ENCODE measurements at places on chromosomes 1 and 21.

DNA sequence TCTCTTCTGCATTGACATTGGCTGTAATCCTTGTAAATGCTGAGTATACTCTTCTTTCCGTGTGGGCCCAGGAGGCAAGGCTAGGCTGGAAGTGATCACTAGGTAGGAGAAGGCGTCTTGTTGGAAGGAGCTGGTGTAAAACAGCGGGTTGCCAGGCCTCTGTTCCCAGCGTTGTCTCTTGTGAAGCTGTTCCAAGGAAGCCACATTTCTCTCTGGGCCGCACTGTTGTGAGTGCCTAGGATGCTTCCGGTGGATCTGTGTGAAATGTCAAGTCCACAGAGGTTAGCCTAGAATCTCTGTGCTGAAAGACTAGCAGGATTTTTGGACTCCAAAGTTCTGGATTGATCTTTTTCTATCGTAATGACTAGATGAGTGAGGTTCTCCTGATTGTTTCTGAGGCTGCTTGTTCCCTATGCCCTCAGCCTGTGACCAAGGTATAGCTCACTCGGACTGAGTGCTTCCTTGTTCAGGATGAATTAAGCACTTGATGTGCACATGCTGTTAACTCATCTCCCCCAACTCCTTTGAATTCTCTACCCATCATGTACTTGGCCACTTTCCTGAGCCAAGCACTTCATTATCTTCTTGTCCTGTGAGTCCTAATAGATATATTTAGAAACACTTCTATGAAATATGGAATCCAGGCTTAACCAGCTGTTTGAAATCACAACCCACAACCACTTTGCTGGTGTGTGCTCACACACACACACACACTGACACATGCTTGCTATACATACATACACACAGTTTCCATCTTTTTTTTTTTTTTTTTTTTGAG lies 63.3 kb downstream of the PBX1 start:
- DNase-seq, result no peak
- peaks cover 6% of the 10 kb centered on the region for H3K4me1 ChIP-seq
- no peak overlapping the region for H3K27ac ChIP-seq
- no peak overlapping the region for H3K4me3 ChIP-seq
- H3K36me3 ChIP-seq, result no peaks in the 10 kb centered on the region

- no peaks in the 10 kb centered on the region for H3K36me3 ChIP-seq
- no peak overlapping the region for H3K4me3 ChIP-seq
- no peak overlapping the region for H3K27ac ChIP-seq
- no peak for DNase-seq
- H3K27me3 ChIP-seq, result no peaks in the 10 kb centered on the region
Measured at GRCh38 chr1:100624886-100625610, 87.1 kb downstream of the GPR88 start.

GRCh38 chr1:181541947-181542346 lies 58.6 kb downstream of the CACNA1E start:
- H3K36me3 ChIP-seq, result no peaks in the 10 kb centered on the region
- H3K27ac ChIP-seq, result no peak overlapping the region
- H3K4me1 ChIP-seq, result no peaks in the 10 kb centered on the region
- no peak for DNase-seq

DNA sequence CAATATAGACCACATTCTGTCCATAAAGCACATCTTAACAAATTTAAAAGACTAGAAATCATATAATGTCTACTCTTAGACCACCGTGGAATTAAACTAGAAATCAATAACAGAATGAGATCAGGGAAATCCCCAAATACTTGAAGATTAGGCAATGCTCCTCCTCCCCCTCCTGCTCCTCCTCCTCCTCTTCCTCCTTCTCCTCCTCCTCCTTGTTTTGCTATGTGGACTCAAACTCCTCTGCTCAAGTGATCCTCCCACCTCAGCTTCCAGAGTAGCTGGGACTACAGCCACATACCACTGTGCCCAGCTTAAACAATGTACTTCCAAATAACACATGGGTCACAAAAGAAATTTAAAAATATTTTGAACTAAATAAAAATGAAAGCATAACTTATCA lies 134.2 kb downstream of the GRIK3 start:
- H3K4me1 ChIP-seq, result no peaks in the 10 kb centered on the region
- H3K4me3 ChIP-seq, result no peak overlapping the region
- H3K27ac ChIP-seq, result no peak overlapping the region
- peaks cover 5% of the 10 kb centered on the region for H3K36me3 ChIP-seq
- no peak for DNase-seq
- peaks cover 16% of the 10 kb centered on the region for H3K27me3 ChIP-seq

DNA sequence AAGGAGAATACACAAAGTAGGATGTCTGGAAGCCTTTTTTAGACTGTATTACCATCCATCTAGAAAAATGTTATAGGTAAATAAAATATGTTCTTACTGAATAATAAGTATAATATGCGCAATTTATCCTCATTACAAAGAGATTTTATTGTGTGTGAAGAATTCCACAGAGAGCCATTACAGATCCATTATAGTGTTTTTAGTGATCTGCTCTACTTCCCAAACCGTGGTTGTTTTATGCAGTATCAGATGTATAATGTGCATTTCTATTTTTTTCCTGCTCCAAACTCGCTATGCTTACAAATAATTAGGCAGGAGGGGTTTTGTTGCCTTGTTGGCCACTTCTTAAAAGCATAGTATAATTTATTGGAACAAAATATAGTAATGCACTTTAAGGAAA lies 447.8 kb downstream of the USP25 start:
- H3K36me3 ChIP-seq, result no peaks in the 10 kb centered on the region
- DNase-seq, result no peak
- H3K4me1 ChIP-seq, result no peaks in the 10 kb centered on the region
- no peaks in the 10 kb centered on the region for H3K27me3 ChIP-seq
- H3K27ac ChIP-seq, result no peak overlapping the region
- no peak overlapping the region for H3K4me3 ChIP-seq

- no peak for DNase-seq
- H3K4me3 ChIP-seq, result no peak overlapping the region
- H3K27me3 ChIP-seq, result no peaks in the 10 kb centered on the region
Measured at GRCh38 chr1:41720861-41721410, 197.8 kb downstream of the HIVEP3 start.

DNA sequence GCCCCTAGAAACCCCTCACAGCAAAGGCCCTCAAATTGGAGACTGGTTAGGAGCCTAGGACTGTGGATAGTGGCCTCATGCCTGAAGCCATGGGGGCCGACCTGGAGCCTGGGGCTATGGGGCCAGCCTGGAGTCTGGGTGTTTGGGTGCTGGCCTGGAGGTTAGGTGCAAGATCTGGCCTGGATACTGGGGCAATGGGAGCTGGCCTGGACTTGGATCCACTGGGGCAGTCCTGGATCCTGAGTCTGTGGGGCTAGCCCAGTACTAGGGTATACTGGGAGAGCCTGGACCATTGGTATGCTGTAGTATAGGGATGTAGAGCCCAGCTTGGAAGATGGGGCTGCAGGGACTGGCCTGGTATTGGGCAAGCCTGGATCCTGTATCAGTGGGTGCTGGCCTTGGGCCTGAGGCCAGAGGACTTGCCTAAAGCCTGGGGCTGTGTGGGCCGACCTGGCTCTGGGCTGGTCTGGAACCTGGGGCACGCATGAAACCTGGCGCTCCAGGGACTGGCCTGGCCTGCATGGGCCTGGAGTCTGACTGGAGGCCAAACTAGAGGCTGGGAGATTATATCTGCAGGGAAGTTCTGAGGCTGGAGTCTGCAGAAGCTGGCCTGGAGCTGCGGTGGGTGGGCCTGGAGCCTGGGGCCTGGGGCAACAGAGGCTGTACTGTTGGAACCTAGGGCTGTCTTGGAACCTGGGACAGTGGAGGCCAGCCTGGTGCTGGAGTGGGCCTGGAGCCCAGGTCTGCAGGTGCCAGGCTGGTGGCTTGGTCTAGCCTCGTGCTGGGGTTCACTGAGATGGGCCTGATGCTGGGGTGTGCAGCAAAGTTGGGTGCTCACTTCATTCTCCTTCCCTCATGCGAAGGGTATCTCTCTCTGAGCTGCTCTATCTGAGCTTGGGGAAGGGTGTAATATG lies 12.6 kb upstream of the DENND1B start:
- H3K36me3 ChIP-seq, result no peaks in the 10 kb centered on the region
- H3K4me1 ChIP-seq, result no peaks in the 10 kb centered on the region
- no peak overlapping the region for H3K27ac ChIP-seq

DNA sequence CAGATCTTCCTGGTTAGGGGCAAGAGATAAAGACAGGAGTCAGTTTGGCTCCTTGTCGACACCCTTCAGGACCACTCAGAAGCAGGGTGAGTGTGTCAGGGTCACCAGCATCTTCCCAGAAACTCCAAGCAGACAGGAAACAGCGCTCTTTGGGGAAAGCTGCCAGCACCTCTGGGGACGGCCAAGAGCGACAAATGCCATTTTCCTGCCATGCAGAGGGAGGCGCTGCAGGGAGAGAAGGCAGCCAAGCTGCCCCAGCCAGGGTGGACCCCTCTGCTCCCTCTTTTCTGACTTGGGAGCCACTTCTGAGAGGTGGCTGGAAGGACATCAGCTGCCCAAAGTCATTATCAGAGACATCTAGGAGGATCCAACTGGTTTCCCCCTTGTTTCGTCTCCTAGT lies 29.0 kb downstream of the SIM2 start:
- no peaks in the 10 kb centered on the region for H3K4me1 ChIP-seq
- H3K4me3 ChIP-seq, result no peak overlapping the region
- no peak overlapping the region for H3K27ac ChIP-seq
- peaks cover 21% of the 10 kb centered on the region for H3K27me3 ChIP-seq

- peaks cover 19% of the 10 kb centered on the region for H3K27me3 ChIP-seq
- no peak overlapping the region for H3K27ac ChIP-seq
- DNase-seq, result no peak
- H3K4me1 ChIP-seq, result peaks cover 19% of the 10 kb centered on the region
Measured at GRCh38 chr21:41964171-41964570, 10.4 kb upstream of the C2CD2 start.

All from naive thymus-derived CD8-positive, alpha-beta T cell (primary cell).